ENCODE measurements at places on chromosomes 6 and 20. TPM values are rescaled to one million over a fixed set of nuclear protein-coding genes. Genes with fewer than 3 reads are reported as not detected.

DNA sequence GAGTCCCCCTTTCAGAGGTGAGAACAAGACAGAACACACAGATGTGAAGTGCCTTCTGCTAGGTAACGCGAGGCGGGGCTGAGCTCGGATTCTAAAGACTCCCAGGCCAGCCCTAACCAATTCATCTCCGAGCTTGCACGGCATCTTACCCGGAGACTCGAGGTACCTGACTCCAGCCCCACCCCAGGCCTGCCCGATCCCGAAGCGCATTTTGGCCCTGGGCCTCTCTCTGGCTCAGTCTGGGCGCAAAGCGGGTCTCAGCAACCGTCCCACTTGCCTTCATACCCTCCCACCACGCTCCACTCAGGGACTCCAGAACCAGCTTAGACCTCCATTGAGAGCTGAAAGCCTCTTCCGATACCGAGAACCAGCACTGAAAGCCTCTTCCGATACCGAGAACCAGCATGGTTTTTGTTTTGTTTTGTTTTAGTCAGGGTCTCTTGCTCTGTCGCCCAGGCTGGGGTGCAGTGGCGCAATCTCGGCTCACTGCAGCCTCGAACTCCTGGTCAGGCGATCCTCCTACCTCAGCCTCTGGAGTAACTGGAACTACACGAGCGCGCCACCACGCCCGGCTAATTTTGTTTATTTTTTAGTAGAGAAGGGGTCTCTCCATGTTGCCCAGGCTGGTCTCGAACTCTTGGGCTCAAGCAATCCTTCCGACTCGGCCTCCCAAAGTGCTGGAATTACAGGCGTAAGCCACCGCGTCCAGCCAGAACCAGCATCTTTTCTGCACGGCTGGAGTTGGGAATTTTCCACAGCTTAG is 557 bp upstream of the DYNLRB1 start:
- DNase-seq = peak; percentile 66

GRCh38 chr6:132907914-132908313 is 93.5 kb downstream of the RPS12 start:
- no peak for DNase-seq

DNA sequence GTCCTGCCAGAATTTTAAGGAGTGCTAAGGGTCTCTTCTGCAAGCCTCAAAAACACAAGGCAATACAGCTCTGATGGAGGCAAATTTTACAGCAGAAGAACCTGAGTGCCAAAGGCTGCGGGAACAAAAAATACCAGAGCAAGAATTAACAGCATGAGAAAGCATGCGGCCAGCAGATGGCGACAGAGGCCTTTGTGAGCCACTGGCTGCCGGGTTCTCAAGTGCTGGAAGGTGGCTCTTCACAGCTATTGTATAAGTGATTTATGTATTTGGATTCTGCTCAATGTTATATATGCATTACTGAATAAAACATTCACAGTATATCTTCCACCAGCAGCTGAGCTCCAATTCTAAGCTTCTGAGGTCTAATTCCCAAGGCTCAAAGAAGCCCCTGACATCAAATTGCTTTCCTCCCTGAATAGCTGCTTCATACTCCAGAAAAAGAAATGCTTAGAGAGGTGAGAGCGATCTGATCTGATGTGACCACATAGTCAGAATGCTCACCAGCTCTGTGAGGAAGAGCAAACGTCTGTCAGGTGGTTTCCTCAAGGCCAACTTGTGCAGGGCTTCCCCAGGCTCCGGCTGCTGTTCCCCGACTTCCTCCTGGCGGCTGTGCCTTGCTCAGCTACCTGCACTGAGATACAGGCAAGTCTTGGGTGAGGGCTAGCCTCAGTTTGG is 58.6 kb downstream of the PPP1R3G start:
- DNase-seq = peak; percentile 76

DNA sequence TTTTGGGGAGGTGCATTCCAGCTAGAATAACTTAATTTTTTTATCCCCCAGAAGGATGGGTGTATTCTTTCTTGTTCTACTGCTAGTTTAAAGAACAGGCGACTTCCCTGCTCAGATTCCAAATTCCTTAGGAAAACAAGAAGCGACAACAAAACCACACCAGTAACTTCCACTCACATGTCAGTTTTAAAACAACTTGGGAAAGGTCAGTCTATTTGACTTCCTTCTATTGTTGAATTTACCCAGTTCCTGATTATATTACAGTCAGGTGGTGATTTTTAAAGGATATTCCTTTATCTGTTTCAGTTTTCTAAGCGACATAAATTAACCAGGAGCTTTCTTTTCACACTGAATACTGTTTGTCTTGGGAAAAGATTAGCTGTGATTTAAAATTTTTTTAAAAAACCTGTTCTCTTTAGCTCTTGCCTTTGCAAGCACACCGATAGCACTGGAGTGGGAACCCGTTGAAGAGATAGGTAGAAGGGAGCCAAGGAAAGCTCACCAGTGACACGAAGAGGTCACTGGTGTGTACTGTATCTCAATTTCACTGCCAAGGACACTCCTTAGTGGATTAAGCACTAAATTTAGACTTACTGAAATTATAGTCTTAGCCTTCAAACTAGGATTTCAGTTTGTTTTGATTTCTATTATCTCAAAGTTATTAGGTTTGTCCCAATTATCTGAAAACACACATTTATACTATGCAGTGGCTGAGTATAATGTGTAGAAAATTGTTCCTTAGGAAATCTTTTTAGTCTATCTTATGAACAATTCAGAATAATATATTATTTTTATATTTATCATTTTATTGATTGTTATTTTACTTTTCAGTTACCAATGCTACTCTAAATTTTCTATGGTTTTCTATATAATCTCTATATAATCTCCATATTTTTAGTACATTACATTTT is 22.3 kb downstream of the MARCKS start:
- DNase-seq = no peak

GRCh38 chr20:23492292-23492691 is 1.4 kb downstream of the CST8 start:
- no peak for DNase-seq

DNA sequence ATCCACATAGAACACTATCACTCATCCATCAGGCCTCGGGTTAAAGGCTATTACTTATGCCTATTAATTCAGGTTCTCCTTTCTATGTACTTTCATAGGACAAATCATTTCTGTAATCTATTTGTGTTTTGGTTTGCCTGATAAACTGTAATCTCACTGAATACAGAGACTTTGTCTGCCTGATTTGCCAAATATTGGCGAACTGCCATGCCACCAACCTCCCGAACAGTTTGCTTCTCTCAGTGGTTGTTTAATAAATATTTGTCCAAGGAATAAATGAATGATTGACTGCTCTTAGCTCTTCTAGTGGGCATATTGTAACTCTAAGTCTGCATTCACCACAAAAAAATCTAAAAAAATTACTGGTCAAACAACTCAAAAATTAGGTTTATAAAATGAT is 170.1 kb upstream of the ZFP64 start:
- DNase-seq = no peak

GRCh38 chr6:132400555-132400882 is 756 bp downstream of the MOXD1 start:
- DNase-seq = no peak

DNA sequence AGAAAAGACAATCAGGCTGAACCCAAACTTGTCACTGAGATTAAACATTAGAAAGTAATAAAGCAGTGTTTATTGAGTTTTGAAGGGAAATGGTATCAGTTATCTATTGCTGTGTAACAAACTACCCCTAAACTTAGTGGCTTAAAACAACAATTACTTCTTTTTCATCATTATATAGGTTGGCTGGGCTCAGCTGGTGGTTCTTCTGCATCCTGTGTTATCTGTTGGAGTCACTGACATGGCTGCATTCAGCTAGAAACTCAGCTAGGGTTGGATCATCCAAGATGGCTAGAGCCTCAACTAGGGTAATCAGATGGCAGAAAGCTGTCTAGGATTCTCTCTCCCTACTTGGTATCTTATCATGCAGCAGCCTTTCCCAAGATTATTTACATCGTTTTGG is 12.5 kb upstream of the RIN2 start:
- DNase-seq = no peak

DNA sequence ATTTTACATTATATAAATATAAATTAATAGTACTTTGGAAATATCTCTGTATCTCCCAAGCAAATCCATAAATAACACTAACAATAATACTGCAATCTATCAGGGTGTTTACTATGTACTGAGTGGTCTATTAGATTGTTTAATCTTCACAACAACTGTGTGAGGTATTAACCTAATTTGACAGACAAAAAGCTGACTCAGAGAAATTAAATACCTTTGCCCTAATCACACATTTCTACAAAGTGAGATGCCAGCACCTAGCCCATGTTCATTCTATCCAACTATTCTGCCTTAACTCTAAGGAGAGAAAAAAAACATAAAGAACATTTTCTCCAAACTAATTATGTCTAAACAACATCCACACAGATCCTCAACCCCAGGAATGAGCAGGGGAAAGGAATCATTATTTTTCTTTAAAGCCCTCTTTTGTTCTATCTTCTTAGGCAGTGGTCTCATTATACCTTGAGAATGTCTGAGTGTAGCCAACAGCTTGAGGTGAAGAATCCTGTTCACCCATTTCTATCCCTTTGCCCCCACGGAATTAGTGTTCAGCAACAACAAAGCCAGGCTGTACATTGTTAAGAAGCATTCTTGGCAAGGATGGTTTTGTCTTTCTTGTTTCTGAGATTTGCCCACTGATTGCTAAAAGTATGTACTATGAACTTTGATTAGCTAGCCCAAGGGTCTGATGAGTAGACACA is 42.7 kb downstream of the PRL start:
- DNase-seq = no peak

The HLA-DPB1 gene
- 93.6 TPM for total RNA-seq

The LST1 gene
- 15.5 TPM for total RNA-seq
